Hematopoietic multipotent progenitor cell treated with erythropoietin and hydrocortisone succinate and interleukin-3 and kit ligand, for 4 days (in vitro differentiated cells): ENCODE measurements at places on chromosomes 3 and 15.

- no peak for DNase-seq
Measured at GRCh38 chr3:183392186-183393034, 36.0 kb downstream of the MCF2L2 start.

DNA sequence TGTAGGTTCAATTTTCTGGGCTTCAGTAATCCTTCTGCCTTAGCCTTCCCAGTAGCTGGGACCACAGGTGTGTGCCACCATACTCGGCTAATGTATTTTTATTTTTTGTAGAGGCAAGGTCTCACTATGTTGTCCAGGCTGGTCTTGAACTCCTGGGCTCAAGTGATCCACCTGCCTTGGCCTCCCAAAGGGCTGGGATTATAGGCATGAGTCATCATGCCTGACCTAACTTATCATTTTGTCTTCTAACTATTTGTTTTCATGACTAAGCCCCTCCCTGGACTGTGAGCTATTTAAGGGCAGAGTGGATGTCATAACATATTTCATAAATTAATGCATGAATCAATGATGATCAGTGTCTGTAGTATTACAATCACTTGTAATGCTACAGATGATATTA is 56.1 kb upstream of the PIAS1 start:
- DNase-seq: no peak

GRCh38 chr15:65824031-65824743 is 32.1 kb upstream of the DENND4A start:
- peak; percentile 84 for DNase-seq

- no peak for DNase-seq
Measured at GRCh38 chr3:149122721-149123578, 6.5 kb upstream of the HPS3 start.

DNA sequence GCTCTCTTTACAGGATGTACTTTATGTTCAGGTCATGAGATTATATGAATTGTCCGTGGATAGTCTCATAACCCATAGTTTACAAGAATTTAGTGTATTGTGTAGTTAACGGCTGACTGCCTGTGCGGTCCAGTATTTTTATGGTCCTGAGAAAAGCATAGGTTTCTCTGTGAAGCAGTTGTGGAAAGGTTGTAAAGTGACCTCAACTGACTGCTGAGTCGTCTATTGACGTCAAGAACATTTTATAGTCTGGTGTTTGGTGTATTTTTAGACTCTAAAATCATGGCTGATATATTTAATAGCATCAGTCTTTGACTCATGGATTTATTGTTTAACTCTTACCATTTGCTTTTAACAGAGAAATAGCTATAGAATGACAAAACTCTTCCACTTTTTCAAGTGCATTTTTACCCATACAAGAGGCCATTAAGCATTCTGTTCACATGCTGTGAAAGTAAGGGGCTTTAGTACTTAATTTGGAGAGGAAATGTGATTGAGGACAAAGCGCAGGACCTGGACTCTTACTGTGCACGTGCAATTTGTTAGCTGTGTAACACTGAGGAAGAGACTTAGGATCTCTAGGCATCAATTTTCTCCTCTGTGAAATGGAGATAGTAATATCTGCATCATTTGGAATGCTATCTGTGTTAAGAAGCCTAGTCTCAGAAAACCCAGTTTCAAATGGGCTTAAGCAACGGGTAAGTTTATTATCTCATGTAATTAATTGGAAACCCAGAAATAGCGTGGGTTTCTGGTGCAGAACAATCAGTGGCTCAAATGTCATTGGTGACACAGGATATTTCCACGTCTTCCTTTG is 240.8 kb downstream of the NFKBIZ start:
- DNase-seq: no peak

DNA sequence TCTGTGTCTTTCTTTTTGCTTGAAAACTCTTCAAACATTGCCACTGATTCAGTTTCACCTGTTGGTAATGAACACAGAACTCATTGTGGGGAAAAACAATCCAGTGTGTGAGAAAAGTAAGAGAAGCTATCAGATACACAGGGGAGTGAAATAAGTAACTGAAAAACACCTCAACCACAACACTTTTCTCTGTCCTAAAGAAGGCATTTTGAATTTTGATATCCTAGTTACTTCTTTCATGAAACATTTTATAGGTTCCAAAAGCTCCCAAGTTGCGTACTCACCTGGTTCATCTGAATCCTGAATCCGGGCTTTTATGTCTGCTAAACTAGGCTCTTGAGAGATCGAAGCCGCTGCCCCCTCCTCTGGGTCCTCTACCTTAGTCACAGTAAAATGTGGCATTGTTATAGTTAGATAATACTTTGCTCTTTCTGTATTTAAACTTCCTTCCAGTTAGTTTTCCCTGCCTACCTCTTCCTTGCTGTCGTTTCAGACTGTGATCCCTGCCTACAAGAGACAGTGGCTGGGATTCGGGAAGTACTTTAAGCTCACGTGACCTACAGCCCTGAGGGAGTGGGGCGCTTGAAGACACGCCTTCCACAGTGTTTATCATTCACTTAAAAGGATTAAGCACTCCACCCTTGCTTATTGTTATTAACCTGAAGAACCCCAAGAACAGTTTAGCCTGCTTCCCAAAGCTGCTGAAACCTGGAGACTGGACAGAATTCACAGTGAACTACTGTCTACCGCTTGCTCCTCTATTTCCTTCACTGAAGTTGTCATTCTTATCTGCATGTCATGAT is 19.1 kb downstream of the SLC12A6 start:
- peak; percentile 88 for DNase-seq

DNA sequence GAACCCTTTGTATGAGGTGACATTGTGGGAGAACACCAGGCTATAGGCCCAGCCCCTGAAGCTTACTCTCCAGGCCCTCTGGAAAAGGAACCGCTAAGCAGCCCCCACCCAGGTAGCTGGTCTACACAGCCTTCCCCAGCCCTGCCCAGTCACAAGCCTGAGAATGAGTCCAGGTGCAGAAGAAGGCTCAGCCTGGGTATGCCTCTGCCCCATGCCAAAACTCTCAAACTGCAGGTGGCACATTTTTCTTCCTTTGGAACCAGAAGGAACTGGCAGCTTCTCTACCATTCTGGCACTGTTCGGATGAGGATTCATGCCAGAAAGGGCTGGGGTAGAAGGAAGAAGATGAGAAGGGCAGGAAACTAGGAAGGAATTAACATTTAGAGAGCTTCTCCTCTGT is 23.7 kb upstream of the TBC1D21 start:
- no peak for DNase-seq

DNA sequence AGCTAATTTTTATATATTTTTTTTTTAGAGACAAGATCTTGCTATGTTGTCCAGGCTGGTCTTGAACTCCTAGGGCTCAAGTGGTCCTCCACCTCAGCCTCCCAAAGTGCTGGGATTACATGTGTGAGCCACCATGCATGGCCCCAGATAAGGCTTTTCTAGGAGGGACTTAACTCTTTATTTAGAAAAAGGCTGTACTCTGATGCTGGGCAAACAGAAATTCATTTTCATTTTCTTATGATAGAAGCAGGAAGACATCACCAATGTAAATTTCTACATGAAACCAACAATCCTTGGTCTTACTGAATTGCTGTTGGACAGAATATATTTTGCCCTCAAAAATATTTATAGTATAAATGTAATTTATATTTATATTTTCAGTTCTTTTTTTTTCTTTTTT is 9.6 kb downstream of the NIPA1 start:
- no peak for DNase-seq

DNA sequence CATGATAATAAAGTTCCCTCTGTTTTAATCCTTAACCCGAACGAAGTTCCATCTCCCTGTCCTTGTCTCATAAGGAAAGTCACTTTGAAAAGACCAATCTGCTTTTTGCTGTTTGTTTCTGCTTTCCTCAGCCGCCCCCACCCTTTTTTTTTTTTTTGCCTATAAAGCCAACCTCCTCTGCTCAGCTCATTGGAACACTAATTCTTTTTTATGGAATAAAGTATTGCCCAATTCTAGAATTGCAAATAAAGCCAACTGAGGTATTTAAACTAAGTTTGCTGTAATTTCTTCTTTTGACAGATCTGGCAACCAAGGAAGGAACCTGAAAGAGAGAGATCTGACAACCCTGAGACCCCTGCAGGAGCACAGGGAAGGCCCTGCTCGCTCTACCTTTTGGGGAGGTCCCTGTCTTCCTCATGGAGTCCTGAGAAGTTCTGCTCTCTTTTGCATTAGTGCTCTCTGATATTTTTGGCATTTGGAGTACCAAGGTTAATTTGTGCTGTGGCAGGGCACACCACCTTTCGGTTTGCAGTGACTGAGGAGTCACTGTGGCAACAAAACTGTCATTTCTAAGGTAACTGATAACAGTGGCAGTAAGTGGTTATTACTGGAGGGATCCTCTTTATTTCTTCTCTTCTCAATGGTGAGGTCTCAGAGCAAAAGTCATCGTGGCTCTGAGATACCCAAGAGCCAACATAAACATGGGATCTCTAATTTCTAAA is 35.2 kb upstream of the TRPM1 start:
- no peak for DNase-seq

DNA sequence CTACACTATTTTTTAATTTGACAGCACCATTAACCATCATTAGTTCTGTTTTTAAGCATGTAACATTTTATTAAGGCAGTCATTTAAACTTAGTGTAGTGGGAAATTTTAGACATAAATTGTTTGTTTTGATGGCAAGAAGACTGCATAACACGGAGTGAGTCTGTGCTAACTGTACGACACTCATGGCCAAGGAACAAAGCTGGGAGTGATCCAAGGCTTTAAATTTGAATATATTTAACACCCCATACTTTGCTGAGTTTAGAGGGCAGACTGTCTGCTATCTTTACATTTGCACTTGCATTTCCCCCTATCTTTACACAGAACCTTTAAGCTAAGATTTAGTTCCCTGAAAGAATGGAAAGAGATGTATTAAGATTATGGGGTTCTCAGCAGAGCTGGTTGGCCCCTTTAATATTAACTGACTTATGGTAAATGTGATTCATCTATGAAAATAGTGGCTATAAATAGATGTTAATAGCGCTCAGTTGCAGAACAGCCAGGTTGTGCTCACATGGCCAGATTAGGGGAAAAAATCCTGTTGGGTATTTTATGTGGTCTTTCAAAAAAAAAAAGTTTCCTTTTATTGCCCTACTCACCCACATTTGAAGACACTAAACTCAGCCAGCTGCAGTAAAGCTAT is 120.7 kb downstream of the CMSS1 start:
- DNase-seq: peak; percentile 34

DNA sequence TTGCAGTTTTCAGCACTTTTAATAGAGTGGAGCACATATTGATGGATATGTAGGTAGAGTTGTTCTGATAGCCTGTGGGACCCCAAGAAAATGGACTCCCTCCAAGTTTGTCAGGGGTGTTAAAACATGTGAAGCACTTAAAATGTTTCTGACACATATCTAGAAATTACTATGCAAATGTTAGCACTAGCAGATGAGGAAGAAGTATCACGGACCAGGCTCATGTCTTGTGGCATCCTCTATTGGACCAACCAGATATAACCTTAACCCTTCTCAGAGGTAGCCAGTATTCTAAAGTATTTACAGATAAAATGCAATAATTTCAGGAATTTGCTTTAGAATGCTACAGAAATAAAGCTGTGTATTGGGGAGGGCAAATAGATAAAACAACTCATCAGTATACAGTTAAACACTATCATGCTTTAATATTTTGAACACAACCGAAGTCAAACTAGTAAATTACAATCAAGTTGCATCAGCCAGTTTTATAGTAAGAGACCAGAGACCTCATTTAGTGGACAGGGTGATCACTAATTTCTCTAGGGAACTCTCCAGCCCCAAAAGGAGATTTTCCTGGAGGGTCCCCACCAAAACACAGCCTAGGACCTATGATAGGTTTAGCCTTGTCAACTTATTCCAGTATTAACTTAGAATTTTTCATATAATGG is 57.2 kb upstream of the FBN1 start:
- DNase-seq: no peak

DNA sequence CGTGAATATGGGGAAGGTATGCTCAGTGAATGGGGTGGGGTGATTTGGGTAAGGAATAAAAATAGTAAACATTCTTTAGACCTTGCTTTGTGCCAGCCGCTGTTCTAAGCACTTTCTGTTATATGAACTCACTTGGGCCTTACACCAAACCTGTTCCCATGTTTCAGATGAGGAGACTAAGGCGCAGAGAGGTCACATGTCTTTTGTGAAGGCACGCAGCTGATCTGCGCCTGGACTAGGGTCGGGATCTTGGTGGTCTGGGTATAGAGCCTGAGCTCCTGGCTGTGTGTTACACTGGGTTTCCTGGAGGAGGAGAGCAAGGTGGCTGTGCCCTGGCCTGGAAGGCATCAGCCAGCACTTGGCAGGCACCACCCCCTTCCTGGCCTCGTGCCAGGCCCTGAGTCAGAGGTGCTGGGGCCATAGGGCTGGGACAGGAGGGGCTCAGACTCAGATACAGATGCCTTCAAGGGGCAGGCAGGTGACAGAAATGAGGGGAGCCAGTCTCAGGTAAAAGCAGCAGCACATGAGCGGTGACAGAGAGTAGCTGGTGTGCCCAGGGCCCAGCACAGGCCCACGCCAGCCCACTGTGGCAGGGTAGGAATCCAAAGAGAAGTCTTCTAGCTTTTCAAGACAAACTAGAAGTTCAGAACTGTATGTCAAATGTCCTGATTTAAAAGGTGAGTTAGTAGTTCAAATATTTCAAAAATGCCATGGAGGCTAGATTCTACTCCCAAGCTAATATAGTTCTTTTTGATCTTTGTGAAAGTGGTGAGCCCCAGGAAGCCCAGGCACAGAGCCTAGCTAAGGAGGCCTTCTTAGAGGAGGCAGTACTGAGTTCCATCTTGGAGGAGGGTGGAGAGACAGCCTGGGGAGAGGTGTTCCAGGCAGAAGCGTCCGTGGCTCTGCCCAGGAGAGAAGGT is 83.1 kb downstream of the DNAJB8 start:
- peak; percentile 88 for DNase-seq

GRCh38 chr15:65916664-65917406 is 47.5 kb downstream of the RAB11A start:
- DNase-seq: peak; percentile 55

GRCh38 chr3:9976721-9977709 is 9.6 kb downstream of the EMC3 start:
- DNase-seq: peak; percentile 97

DNA sequence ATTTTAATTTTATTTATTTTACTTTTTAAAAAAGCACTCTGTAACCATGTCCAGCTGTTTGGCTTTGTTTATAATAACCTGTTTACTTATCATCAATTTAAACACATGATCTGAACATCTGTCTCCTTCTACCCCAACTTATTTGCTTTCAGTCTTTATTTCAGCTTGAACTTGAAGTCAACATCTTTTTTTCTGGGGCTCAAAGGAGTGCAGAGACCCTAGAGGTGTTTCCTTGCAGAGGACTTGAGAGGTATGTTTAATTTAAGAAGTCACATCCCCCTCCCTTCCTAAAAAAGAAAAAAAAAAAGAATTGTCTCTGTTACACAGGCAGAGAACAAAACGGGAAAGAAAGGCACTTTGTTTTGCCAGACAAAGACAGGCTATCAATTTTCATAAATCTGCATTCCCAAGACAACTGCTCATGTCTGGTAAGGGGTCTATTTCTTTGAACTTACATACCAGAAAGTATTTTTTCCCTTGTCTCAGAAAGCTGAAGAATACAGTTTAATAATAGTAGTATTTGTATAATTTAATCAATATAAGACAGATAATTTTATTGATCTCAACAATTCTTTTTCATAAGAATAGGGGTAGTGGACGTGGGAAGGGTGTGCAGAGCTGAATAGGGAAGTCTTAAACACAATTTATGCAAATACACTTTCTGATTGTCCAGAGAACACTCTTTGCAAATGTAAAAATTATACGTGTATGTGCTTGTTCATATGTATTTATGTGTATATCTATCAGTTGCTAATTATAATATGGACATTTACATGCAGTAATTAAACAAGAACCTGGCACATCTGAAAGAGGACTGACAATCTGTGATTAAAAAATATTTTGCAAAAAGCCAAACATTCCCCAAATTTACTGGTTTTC is 109.7 kb upstream of the PDZRN3 start:
- no peak for DNase-seq
